Panc1 (cell line): ENCODE measurements at places on chromosomes 4 and X. TPM values are rescaled to one million over a fixed set of nuclear protein-coding genes. Genes with fewer than 3 reads are reported as not detected.

DNA sequence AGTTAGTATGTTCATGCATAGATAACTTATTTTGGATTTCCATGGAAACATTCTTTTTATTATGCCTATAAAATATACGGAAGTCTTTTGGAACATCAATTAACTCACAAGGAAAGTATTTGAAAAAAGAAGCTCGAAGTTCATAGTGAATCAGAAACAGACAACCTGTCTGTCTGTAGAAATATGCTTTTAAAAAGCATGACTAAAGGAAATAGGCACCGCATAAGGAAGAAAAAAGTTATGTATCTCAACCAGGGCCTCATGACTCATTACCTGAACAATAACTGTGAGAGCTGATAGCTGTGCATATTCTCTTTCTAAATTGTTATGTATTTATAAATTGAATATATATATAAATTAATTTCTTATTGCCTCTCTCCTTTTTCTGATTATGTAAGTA lies 324.1 kb downstream of the TLL1 start:
- no peaks in the 10 kb centered on the region for H3K27me3 ChIP-seq
- H3K4me3 ChIP-seq: no peak overlapping the region
- no peaks in the 10 kb centered on the region for H3K36me3 ChIP-seq
- no peak overlapping the region for H3K27ac ChIP-seq

Gene TRIM61
- total RNA-seq: not detected

DNA sequence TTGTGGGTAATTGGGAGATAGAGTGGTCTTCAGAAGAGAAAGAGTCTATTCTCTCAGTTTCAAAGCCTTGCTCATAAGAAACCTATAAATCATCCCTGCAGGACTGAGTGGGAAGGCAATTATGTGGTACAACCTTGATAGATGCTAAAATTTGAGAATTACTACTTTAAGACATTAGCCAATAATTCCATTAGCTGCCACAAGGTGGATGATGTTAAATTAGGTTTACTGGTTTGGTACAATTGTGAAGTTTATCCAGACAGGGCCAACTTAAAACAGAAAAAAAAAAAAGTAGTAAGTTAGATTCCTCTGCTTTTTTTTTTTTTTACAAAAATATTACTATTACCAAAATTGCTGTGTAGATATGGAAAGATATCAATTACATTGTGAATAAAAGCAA lies 73.2 kb upstream of the AMOT start:
- H3K36me3 ChIP-seq: no peaks in the 10 kb centered on the region
- H3K27ac ChIP-seq: no peak overlapping the region
- no peak for DNase-seq
- no peaks in the 10 kb centered on the region for H3K27me3 ChIP-seq

GRCh38 chrX:129980001-129980401 lies 2.4 kb upstream of the BCORL1 start:
- no peak for DNase-seq
- peaks cover 14% of the 10 kb centered on the region for H3K4me1 ChIP-seq
- no peak overlapping the region for H3K4me3 ChIP-seq
- no peaks in the 10 kb centered on the region for H3K27me3 ChIP-seq
- H3K36me3 ChIP-seq: no peaks in the 10 kb centered on the region

Gene NELFA
- total RNA-seq: 27.0 TPM

- no peak for DNase-seq
- H3K4me3 ChIP-seq: no peak overlapping the region
- no peaks in the 10 kb centered on the region for H3K4me1 ChIP-seq
- no peaks in the 10 kb centered on the region for H3K36me3 ChIP-seq
- no peaks in the 10 kb centered on the region for H3K27me3 ChIP-seq
These were observed 118.9 kb upstream of the GPC4 start for GRCh38 chrX:133534172-133534571.

- no peaks in the 10 kb centered on the region for H3K4me1 ChIP-seq
- no peak overlapping the region for H3K27ac ChIP-seq
- no peaks in the 10 kb centered on the region for H3K36me3 ChIP-seq
- H3K27me3 ChIP-seq: no peaks in the 10 kb centered on the region
- no peak for DNase-seq
- peak overlapping the region; percentile 36 for H3K4me3 ChIP-seq
These were observed 174.5 kb upstream of the DKK2 start for GRCh38 chr4:107210450-107211239.
